ENCODE measurements at places on chromosomes 2 and 18.

DNA sequence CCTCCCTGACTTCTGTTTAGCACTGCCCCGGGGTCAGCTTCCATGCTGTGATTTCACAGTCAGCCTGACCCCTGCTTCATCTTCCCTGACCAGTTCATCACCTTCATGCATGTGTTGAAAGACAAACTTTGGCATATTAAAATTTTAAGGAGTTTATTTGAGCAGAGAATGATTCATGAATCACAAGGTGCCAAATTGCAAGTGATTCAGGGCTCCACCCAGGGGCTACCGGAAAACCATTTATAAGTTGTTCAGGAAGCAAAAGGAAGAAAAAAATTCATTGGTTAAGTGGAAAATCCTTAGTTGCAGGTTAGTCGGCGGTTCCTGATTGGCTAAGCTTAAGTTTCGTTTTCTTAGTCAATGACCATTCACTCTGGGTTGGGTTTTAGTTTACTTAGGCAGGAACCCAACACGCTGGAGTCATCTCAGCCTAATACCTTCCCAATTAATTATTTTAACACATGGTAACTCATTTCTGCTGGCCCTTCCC lies 10.6 kb downstream of the IL1F10 start:
- DNase-seq, result no peak

GRCh38 chr18:74081966-74082741 lies 65.5 kb downstream of the FBXO15 start:
- no peak for DNase-seq

DNA sequence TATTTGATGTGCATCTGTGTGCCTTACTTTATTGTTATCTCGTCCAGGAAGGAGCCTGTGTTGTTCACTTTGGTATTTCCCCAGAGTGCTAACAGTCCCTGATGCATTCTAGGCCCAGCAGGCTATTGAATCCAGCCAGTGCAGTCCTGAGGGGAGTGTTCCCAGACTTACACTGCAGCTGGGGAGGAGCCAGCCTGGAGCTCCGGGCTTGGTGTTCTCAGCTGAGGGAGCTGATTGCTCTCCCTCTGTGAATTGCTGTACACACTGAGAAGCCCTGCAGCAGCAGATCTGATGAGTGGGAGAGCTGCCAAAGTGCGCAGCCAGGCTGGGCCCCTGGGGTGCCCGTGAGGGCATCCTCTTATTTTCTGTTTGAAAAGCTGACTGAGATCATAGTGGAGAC lies 159.2 kb downstream of the GALNT3 start:
- no peak for DNase-seq

- peak; percentile 35 for DNase-seq
These were observed at the start of gene SP5 for GRCh38 chr2:170715062-170715931. Gene SP5 (plus strand): TSS chr2:170715337. CDS start chr2:170715513, 176 bp downstream.

GRCh38 chr2:24809316-24810007 lies 16.2 kb downstream of the CENPO start:
- DNase-seq, result no peak

DNA sequence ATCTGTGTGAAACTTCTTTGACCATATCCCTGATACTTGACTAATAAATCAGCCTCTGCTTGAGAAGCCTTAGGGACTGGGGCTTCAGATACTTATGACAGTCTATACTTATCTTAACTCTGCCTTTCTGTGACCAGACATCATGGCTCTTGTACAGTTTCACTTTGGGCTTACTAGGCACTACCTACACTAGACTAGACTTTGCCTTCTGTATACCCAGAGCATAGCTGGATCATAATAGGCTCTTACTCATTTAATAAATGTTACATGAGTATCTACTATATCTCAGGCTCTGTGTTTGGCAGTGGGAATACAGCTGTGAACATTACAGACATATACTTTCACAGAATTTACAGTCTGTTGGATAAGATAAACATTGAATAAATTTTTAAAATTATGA lies 9.0 kb downstream of the UGP2 start:
- DNase-seq, result no peak

GRCh38 chr2:202376460-202377206 lies 506 bp downstream of the BMPR2 start:
- no peak for DNase-seq

DNA sequence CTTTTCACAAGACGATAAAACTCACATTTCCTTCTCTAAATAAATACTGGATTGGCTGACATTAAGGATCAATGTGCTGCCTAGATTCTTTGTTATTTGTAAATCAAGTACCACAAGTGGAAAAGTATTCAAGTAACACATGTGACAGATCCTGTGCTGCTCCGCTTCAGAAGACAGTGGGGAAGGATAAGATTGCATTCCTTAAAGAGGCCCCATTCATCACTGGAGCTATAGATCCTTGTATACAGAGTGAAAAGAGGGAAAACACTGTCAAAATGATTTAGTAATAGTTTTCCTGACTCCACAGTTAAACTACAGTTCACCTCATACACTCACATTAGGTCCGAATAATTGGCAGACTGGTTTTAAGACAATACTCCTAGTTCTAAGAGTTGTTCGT lies 108.0 kb upstream of the CSRNP3 start:
- DNase-seq, result no peak

DNA sequence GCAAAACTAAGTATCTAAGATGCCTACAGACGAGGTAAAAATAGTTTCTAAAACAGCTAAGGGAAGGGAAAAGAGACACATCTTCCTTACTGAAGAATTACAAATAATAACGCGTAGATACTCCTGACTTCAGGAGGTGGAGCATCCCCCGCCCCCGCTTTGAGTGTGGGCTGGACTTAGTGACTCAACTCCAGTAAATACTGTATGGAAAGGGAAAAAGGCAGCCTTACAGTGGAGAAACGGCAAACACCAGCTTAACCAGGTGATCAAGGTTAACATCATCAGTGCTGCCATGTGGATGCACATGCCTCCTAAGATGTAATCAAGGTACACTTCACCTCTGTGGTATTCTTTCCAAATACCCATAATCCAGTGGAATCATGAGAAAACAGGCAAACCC lies 47.9 kb downstream of the HADHB start:
- DNase-seq, result no peak

- DNase-seq, result no peak
These were observed 54.0 kb downstream of the COA5 start for GRCh38 chr2:98554116-98554861.

DNA sequence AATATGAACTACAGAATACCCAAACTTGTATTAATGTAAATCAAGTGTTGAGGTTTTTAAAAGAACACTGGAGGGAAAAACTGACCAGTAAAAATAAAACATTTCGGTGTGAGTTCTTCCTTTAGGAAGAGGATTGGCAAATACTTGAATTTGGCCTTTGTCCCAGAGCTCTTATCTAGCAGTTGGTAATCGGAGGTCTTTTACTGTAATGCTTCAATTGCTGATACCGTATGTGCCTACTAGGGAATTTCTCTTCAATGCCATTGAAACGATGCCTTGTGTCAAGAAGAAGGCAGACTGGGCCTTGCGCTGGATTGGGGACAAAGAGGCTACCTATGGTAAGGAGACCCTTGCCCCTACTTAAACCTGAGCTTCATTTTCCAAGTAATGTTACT lies 4.1 kb downstream of the RRM2 start:
- no peak for DNase-seq

- DNase-seq, result no peak
These were observed 12.4 kb upstream of the IGFBP2 start for GRCh38 chr2:216620786-216621185.

DNA sequence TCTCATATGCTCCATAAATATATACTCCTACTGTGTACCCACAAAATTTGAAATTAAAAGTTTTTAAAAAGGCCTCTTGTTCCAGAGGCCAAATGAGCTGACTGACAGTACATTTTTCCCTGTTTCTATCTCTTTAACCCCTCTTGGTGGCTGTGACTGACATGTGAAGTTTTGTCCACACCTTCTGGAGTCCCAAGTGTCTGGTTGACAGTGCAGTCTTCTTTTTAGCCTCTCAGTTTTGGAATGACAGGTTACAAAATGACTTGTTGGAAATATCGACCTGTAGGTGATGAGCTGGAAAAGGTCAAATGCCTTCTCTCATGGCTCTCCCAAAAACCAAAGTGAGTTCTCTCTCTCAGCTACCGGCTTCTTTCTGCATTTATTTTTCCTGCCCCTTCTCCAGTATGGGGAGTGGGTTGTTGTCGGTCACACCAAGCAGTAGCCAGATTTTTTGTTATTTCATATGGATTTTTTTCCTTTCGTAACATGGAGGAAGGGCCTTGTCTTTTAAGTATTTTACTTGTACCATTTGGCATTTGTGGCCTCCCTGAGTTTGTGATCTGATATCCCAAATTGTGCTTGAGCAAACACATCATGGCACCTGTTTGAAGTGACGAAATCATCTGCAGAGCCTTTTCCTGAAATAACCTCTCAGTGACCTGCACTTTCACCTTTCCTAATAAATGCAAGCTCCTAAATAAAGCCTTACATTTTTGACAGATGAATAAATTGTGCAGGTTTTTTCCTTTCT lies 143.9 kb downstream of the ESCO1 start:
- no peak for DNase-seq

DNA sequence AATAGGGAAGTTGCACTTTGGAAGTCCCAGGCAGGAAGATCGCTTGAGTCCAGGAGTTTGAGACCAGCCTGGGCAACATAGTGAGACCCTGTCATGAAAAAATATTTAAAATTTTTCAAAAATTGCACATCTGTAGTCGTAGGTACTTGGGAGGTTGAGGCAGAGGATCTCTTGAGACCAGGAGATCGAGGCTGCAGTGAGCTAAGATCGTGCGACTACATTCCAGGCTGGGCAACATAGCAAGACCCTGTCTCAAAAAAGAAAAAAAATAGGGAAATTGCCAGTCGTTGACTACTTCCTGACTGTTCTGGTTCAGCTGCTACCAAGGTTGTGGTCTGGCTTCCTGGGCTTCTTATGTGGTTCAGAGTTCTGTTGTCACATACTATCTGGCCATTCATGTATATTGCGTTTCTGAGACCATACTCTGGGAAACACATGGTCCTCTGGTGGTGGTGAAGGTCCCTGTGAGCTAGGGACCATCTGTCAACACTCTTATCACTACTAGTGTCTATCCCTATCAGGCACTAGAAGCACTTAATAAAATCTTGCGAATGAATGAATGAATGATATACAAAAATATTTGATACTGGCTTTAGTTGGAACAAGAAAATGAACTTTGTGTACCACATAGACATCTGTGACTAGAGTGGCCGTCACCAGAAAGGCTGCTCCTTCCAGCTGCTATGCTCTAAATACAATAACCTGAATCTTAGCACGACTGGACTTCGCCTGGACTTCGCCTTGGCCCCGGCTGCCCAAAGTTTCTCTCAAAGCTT lies 861 bp upstream of the KLHL23 start:
- no peak for DNase-seq

- DNase-seq, result no peak
These were observed 3.7 kb downstream of the BCL2 start for GRCh38 chr18:63315876-63316275.

DNA sequence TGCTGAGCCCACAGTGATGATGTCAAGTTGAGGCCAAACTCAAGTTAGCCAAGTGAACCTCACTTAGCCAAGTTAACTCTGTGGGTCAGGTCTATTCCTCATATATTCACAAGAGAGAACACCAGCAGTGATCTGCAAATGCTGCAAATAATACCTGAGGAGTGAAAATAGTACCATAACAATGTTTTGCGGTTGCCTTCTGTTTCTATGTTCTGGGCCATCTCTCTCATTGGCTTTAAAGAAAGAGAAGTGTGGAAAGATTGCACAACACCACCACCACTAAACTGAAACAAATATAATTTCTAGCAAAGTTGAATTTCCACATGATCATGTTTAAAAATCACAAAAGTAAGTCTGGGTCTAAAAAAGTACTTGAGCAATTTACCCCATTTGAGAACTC lies 211.1 kb upstream of the GALNT5 start:
- DNase-seq, result no peak

- DNase-seq, result no peak
These were observed 36.7 kb downstream of the HDAC4 start for GRCh38 chr2:239363946-239364637.

- DNase-seq, result no peak
These were observed 79.3 kb upstream of the GLI2 start for GRCh38 chr2:120656273-120656950.

DNA sequence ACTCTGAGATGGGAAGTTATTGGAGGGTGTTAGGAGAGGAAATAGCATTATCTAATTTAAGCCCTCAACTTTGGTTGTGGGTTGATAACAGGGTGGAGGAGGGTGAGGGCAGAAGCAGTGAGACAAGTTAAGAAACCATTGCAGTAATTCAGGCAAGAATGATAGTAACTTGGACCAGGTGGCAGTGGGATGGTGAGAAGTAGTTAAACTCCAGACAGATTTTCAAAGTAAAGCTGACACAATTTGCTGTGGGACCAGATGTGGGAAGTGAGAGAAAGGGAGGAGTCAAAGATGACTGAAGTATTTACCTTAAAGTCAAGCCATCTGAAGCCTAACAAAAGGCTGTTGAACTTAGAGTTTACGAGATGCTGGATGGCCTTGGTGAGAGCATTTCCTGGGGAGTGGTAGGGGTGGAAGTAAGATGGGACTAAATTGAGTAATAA lies 163.2 kb upstream of the KLF7 start:
- no peak for DNase-seq

DNA sequence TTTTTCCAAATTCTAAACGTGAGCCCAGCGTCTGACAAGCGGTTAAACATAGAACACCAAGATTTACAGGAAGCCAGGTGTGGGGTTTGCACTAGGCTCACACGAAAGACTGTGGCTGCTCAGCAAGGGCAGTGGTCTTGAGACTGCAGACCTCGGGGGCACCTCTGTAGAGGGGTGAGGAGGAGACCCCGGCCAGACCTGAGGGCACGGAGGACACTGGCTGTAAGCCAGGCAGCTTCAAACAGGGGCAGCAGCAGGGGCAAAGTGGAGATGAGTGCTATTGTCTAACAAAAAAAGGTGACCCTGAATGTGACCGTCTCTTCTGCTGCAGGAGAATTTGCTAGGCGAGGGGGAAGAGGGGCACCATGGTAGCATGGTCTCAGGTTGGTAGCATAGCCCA lies 140.3 kb downstream of the CYP26B1 start:
- no peak for DNase-seq

GRCh38 chr2:60366135-60366712 lies 187.2 kb downstream of the BCL11A start:
- DNase-seq, result no peak

DNA sequence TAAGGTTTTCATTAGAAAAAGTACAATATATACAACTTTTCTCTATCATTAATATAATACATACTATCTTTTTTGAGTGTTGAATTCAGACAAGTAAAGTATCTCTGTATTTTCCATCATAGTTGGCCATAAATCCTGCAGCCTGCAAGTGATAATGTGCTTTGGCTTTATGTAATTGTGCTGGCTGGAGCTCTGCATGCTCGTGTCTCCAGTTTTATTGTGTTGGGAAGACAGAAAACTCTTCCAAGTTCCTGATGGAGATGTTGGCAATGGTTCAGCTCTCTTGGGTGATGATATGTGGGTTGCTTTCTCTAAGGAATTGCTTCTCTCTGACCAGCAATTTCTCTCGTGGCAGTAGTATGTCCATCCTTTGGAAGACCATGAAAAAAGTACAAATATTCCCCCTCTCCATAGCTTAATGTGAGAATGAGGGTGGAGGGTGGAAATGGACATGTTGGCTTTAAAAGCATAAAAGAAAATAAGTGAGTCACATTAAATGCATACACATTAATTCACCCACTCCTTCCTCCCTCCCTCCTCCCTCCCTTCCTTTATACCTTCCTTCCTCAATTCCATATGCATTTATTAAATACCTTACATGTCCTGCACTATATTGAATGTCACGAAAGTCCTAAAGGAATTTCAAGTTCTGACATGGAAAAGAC lies 344.2 kb downstream of the MTX2 start:
- no peak for DNase-seq

Measured in T1000 (cell line).